ENCODE measurements at places on chromosomes 5 and 9. TPM values are rescaled to one million over a fixed set of nuclear protein-coding genes. Genes with fewer than 3 reads are reported as not detected.

IL3 gene
- polyA plus RNA-seq: not detected

EQTN gene
- not detected for polyA plus RNA-seq

DNA sequence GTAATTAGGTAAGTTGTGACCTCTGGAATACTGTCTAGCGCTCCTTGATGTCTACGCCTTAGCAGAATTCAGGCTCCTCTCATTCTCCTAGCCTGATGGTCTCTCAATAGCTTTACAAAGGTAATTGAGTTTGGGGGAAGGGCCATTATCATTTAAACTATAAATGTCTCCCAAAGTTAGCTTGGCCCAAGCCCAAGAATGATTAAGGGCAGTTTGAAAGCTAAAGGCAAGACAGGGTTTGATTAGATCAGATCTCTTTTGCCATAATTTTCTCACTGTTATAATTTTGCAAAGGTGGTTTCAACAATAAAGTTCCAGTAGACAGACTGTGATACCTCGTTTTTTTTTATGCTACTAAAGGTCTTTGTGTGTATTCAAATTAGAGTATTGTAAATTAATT lies 3.7 kb upstream of the SLC30A5 start:
- no peak for DNase-seq
- H3K4me1 ChIP-seq: no peaks in the 10 kb centered on the region
- no peak overlapping the region for H3K4me3 ChIP-seq
- H3K27ac ChIP-seq: no peak overlapping the region

- H3K4me1 ChIP-seq: peaks cover 26% of the 10 kb centered on the region
- H3K4me3 ChIP-seq: no peak overlapping the region
- DNase-seq: no peak
- no peak overlapping the region for H3K27ac ChIP-seq
- no peaks in the 10 kb centered on the region for H3K36me3 ChIP-seq
Measured at GRCh38 chr9:93963969-93964368, 8.8 kb upstream of the BARX1 start.

DNA sequence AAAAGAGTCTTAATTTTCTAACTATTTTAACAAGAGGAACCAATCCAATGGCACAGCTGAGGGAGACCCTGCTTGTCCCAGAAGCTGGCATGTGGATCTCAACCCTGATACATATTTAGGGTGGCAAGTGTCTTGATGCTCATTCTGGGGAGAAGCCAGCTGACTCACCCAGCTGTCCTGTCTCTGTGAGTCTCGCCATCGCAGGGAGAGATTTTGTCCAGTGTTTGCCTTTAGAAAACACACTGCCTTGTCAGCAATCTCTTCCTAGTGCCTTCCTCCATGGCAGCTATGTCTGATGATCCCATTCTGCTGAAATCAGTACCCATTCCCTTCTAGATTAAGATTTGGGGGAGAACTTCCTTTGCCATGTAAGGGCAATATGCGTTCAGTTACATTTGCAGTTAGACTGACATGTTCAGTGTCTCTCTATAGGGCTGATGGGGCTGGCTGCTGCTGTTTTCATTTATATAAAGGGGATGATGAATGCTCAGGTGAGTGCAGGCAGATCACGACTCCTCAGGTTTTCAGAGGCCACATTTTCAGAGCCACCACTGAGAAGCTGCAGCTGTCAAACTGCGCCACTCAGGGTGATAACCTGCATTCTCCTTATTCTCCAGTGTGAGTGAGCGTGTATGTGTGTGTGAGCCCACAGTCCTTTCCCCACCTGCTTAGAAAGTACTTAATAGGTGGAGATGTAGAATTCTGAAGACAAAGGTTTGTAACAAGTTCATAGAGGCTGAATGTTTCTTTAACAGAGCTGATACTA lies 217.0 kb downstream of the GAS1 start:
- no peak overlapping the region for H3K27ac ChIP-seq
- H3K4me1 ChIP-seq: no peaks in the 10 kb centered on the region
- H3K36me3 ChIP-seq: no peaks in the 10 kb centered on the region
- no peak overlapping the region for H3K4me3 ChIP-seq

DNA sequence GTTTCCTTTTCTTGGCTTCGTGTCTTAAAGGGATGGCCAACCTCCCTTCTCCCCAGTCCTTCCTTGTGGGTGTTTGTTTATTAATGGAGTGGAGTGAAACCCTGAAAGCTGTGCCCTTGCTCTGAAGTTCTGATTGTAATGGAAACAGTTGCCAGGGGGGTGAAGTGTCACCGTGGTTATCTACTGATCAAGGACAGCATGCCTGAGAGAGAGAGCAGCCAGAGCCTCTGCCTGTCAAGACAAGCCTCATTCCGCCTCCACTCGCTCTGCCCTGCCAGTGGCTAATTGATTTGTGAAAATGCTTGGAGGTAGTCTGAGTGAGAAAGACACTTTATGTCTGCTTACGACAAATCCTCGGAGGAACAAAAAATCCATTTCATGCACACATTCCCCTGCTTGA lies 143.7 kb upstream of the SLC30A5 start:
- DNase-seq: no peak
- H3K4me3 ChIP-seq: no peak overlapping the region
- H3K27ac ChIP-seq: no peak overlapping the region
- H3K36me3 ChIP-seq: no peaks in the 10 kb centered on the region
- peaks cover 4% of the 10 kb centered on the region for H3K27me3 ChIP-seq

DNA sequence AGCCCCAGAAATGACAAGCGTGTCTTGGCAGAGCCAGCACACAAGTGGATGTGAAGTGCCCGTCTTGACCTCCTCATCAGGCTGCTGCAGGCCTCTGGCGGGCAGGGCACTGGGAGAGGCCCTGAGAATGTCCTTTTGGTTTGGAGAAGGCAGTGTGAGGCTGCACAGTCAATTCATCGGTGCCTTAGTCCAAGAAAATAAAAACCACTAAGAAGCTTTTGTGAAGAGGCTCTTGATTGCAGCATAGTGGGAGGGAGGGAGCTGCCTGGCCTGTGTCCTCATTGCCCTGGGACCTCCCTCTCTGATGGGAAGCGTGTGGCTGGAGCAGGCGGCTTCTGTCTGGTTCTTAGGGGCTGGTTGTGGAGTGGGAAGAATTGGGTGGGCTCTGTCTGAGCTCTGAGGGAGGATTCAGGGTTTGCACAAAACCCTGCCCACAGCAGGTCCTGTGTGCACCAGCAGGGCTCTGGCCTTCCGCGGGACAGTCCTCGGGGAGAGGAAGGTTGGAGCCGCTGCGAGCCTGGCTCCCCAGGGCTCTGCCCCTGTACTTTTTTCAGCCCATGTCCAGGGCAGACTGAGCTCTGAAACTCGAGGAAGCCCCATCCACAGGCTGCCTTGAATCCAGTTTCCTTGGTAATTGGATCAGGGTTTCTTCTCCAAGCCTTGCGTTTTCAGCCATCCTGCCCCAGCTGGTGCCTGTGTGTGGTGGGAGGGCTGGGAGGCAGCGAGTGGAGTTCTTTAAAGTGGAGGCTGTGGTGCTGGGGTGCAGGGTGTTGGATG lies 1.1 kb downstream of the HRCT1 start:
- H3K4me3 ChIP-seq: peak overlapping the region; percentile 38
- DNase-seq: no peak
- peaks cover 63% of the 10 kb centered on the region for H3K4me1 ChIP-seq
- no peak overlapping the region for H3K27ac ChIP-seq
- no peaks in the 10 kb centered on the region for H3K36me3 ChIP-seq

CDH18 gene
- not detected for polyA plus RNA-seq

- H3K4me1 ChIP-seq: no peaks in the 10 kb centered on the region
- H3K27me3 ChIP-seq: peaks cover 10% of the 10 kb centered on the region
- no peak for DNase-seq
- no peak overlapping the region for H3K4me3 ChIP-seq
- H3K27ac ChIP-seq: no peak overlapping the region
Measured at GRCh38 chr5:176185133-176185733, 53.0 kb upstream of the SIMC1 start.

- no peak overlapping the region for H3K27ac ChIP-seq
- H3K4me3 ChIP-seq: no peak overlapping the region
- H3K36me3 ChIP-seq: no peaks in the 10 kb centered on the region
- H3K4me1 ChIP-seq: peaks cover 11% of the 10 kb centered on the region
- peaks cover 6% of the 10 kb centered on the region for H3K27me3 ChIP-seq
- DNase-seq: no peak
Measured at GRCh38 chr9:86655147-86655546, 292.2 kb downstream of the GAS1 start.

DNA sequence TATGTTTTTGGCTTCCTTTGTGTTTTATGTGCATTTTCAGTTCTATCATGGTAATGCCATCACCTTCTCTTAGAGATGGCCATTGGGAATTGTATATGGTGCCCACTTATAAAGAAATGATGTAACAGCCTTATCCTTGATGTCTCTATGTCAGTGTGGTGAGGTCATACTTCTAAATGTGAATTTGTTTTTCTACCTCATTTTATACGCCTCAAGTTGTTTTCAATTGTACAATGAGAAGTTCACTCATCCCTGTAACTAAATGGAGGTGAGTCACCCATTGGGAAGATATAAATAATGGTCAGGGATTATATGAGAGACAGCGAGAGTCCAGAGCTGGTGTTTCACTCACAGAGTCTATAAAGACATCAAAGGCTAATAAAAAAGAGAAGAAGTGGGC lies 402.4 kb downstream of the AGTPBP1 start:
- H3K36me3 ChIP-seq: no peaks in the 10 kb centered on the region
- H3K27ac ChIP-seq: no peak overlapping the region
- H3K4me1 ChIP-seq: no peaks in the 10 kb centered on the region

GRCh38 chr9:38651400-38652042 lies 31.1 kb upstream of the ANKRD18A start:
- H3K27ac ChIP-seq: no peak overlapping the region
- no peaks in the 10 kb centered on the region for H3K36me3 ChIP-seq
- DNase-seq: no peak
- H3K4me3 ChIP-seq: no peak overlapping the region
- no peaks in the 10 kb centered on the region for H3K4me1 ChIP-seq

DNA sequence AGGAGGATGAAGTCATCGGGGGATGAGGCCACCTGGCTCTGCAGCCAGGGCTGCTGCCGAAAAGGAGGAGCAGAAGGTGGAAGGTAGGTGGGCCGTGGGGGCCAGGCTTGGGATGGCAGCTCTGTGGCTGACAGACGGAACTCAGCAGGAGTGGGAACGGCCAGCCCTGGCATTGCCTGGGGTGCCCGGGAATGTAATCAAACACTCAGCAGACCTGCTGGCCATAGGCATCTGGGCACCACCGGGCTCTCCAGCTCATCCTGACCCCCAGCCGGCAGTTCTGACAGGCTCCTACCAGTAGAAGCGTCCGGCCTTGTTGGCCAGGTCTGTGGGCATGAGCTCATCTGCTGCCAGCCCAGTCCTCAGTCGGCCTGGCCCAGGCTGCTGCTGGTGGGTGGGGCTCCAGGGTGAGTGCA lies 4.3 kb upstream of the FAT2 start:
- H3K36me3 ChIP-seq: no peaks in the 10 kb centered on the region
- H3K27me3 ChIP-seq: peaks cover 2% of the 10 kb centered on the region
- no peak for DNase-seq
- H3K4me3 ChIP-seq: no peak overlapping the region
- no peaks in the 10 kb centered on the region for H3K4me1 ChIP-seq
- H3K27ac ChIP-seq: no peak overlapping the region

DNA sequence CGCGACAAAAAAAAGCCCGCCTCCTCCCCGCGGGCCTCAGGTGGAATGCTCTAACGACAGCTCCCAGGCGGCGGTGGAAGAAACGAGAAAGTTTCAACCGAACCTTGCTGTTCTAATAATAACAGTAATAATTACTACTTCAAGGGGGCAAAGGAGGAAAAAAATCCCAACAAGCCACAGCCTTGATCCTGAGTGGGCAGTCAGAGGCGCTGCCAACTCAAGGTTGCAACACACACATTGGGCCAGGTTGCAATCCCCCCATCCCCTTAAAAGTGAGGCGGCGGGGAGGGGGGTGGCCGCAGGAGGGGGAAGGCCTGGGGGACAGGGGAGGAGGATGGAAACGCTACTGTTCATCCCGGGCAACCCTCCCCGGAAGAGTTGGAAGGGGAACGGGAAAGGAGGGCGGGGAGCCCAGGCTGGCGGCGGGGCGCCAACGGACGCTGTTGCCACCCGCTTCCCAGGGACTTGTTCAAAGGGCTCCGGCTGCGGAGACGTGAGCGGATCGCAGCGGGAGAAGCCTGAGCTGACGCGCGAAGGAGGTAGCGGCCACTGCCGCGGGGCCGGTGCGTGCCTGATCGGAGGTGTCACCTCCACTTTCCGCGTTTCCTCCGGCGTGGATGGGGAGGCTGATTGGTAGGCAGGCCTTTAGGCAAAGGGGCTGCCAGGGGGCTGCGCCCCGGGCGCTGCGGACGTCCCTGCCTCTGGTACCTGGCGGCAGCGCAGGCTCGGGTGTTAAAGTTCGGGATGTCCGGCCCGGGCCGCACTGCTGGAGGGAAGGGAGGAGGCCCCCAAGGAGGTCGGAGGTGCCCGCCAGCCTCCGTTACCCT lies 647 bp downstream of the SMARCA2 start:
- H3K27me3 ChIP-seq: no peaks in the 10 kb centered on the region
- H3K36me3 ChIP-seq: peaks cover 6% of the 10 kb centered on the region
- H3K27ac ChIP-seq: peak overlapping the region; percentile 99
- peak; percentile 34 for DNase-seq
- peak overlapping the region; percentile 98 for H3K4me3 ChIP-seq
- H3K4me1 ChIP-seq: peaks cover 47% of the 10 kb centered on the region

FAM153A gene
- 0.60 TPM for polyA plus RNA-seq

FAM151B gene
- polyA plus RNA-seq: not detected

CD72 gene
- polyA plus RNA-seq: 1.5 TPM

- H3K4me3 ChIP-seq: no peak overlapping the region
- peaks cover 3% of the 10 kb centered on the region for H3K36me3 ChIP-seq
- DNase-seq: no peak
- H3K27me3 ChIP-seq: no peaks in the 10 kb centered on the region
Measured at GRCh38 chr9:124676159-124676551, 95.0 kb downstream of the NR6A1 start.

SAXO1 gene
- polyA plus RNA-seq: not detected

- H3K27me3 ChIP-seq: no peaks in the 10 kb centered on the region
- peak overlapping the region; percentile 95 for H3K27ac ChIP-seq
- H3K36me3 ChIP-seq: no peaks in the 10 kb centered on the region
- peak overlapping the region; percentile 68 for H3K4me3 ChIP-seq
- DNase-seq: no peak
Measured at GRCh38 chr5:132426525-132427138, 57.1 kb downstream of the SLC22A5 start.

GRCh38 chr9:94861589-94862272 lies 135.2 kb downstream of the AOPEP start:
- peak overlapping the region; percentile 95 for H3K27ac ChIP-seq
- H3K4me1 ChIP-seq: peaks cover 51% of the 10 kb centered on the region
- H3K4me3 ChIP-seq: peak overlapping the region; percentile 84
- DNase-seq: no peak
- H3K27me3 ChIP-seq: peaks cover 3% of the 10 kb centered on the region

DNA sequence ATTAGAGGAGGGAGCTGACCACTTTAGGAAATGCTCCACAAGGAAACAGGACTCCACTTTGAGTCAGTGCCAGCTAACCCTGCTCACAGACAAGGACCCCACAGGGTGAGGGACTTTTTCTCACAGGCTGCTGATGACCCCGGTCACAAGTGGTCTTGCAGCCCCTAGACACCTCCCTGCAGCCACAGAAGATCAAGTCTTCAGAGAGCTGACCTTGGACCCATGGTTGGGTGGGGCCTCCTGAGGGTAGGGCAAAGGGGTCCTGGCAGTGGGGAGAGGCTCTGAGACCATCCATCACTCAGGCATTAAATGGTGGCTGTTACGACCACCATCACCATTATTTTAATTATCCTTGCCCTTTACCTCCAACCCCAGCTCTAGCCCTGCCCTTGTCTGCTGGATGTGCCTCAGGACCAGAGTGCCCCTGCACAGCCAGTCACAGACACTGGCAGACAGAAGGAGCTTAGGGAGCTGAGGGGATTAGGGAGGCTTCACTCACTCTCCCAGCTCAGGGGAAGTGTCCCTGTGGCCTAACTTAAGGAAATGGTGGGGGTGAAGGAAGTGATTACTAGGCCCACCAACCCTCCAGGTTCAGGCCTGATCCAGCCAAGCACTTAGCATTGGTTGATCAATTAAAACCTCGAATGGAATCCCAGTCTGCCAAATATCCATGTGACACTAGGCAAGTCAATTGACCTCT lies 1.6 kb downstream of the ACSL6 start:
- peaks cover 20% of the 10 kb centered on the region for H3K27me3 ChIP-seq
- peaks cover 30% of the 10 kb centered on the region for H3K4me1 ChIP-seq
- DNase-seq: no peak
- no peaks in the 10 kb centered on the region for H3K36me3 ChIP-seq
